ENCODE measurements at places on chromosomes 5 and 9. TPM values are rescaled to one million over a fixed set of nuclear protein-coding genes. Genes with fewer than 3 reads are reported as not detected.

CCDC180 gene
- total RNA-seq: 5.4 TPM

ATP10B gene
- total RNA-seq: not detected

KCNIP1 gene
- 0.43 TPM for total RNA-seq

DNA sequence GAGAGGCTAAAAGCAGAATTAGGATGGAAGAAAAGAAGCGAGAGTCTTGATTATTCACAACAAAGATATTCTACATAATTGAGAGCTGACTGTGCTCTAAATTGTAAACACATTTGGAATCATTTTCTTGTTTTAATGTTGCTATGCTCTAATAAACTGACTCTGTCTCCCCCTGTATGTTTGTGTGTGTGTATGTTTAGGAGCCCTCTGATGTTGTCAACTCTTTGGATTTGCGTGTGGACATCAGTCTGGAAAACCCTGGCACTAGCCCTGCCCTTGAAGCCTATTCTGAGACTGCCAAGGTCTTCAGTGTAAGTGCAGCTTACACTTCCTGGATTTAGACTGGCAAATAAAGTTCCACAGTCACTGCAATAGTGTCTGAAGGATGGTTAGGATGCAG lies 37.8 kb downstream of the MOCS2 start:
- no peak for DNase-seq

DNA sequence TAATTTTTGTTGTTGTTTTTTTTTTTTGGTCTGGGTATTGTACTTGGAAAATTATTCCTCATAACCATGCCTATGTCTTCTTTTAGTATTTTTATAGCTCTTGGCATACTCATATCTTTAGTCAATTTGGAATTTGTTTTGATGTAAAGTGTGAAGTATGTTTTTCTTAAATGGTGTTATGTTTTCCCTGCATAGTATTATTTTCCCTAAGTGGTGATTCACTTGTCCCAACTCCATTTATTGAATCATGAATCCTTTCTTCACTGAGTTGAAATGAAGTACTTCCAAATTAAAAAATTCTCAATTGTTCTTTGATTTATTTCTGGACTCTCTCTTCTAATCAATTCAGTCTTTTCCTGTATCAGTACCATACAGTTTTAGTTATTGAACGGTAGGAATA lies 46.5 kb downstream of the POLK start:
- no peak for DNase-seq

DNA sequence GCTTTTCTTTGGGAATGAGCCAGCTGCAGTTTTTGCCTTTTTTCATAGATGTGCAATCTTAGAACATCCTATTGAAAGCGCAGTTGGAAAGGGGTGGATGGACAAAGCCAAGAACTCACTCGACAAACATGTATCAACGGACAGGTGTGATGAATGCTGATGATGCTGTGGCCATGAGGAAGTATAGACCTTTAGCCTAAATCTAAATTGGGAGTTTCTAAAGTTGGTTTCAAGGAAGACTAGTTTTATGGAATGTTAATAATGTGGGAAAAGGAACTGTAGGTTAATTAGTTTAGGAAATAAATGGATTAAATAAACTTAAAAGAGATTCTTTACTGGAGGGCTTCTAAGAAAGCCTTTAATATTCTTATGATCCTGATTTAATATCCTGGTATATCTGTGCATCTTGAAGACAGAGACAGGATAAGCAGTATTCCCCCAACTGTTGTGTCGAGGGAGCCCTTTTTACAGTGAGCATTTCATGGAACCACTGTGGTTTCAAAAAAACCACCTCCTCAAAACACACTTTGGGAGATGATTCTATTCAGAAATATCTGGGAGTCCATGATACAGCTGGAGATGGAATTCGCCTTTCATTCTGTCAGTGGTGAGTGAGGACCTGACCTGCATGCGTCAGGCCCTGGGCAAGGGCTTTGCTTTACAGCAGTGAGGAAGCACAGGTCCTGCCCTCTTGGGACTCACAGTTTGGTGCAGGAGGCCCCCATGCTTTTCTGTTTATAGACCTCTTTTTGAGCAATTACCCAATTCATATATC lies 82.6 kb downstream of the AOPEP start:
- DNase-seq: no peak

- DNase-seq: no peak
Observed at GRCh38 chr5:178287091-178287790, 54.6 kb upstream of the PHYKPL start.

SLC1A3 gene
- 0.37 TPM for total RNA-seq

C5orf46 gene
- total RNA-seq: not detected

DNA sequence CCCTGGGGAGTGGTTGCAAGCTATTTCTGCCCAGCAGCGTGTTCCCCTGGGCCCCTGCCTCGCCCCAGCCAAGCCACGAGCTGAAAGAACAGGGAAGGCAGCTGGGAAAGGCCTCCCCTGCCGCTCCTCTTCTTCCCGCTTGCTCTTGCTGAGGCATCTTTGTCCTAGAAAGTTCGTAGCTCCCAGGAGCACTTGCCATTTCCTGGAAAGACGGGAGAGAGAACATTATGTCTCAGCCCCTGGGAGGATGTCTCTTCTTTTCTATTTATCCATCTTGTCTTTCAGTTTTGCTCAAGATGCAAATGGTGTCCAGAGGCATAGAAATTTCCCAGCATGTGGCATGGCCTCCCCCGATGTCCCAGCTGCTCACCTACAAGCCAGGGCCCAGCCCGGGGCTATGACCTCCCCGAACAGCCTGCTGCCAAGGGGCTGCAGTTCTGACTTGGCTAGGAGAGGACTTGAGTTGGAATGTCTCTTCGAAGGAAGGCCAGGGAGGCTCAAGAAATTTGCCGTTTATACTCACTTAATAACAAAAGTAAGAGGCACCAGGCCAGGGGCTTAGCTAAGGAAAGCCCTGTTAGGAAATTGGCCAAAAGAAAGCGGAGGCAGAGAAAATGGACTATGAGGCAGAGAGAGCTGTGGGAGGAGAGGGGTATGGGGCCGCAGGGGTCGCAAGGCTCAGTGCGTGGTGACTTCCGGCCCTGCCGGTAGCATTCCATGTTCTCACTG lies 87.3 kb downstream of the LIFR start:
- DNase-seq: peak; percentile 69

DNA sequence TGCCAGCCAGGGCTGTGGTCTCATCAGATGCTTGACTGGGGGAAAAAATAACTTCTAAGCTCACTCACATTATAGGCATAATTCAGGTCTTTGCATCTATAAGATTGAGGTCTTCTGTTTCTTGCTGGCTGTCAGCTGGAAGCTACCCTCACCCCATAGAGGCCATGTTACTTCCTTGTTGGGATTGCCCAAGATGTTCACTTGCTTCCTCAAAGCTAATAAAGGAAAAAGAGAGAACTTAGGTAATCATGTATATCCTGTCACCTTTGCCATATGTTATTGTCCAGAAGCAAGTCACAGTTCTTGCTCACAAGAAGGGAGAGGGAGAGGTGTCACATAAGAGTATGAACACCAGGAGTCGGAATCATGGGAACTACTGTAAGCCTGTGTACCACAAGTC lies 38.7 kb upstream of the ANKRD34B start:
- DNase-seq: no peak

DNA sequence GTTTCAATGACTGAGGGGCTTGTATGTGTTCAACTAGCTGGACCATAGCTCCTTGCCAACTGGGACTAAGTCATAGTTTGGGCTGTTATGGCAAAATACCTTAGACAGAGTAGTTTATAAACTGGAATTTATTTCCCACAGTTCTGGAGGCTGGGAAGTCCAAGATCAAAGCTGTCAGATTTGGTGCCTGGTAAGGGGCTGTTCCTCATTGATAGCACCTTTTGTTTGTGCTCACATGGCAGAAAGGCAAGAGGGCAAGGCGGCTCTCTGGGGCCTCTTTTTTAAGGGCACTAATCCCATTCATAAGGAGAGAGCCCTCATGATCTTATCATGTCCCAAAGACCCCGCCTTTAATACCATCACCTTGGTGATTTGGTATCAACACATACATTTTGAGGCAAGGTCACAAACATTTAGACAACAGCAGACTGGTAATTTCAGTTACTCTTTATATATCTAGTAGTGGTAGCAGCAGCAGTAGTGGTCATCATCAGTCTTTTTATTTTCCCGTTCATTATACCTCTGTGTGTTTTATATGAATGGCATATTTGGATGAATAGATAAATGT lies 477.0 kb downstream of the CCDC171 start:
- no peak for DNase-seq

PCSK5 gene
- not detected for total RNA-seq

DNA sequence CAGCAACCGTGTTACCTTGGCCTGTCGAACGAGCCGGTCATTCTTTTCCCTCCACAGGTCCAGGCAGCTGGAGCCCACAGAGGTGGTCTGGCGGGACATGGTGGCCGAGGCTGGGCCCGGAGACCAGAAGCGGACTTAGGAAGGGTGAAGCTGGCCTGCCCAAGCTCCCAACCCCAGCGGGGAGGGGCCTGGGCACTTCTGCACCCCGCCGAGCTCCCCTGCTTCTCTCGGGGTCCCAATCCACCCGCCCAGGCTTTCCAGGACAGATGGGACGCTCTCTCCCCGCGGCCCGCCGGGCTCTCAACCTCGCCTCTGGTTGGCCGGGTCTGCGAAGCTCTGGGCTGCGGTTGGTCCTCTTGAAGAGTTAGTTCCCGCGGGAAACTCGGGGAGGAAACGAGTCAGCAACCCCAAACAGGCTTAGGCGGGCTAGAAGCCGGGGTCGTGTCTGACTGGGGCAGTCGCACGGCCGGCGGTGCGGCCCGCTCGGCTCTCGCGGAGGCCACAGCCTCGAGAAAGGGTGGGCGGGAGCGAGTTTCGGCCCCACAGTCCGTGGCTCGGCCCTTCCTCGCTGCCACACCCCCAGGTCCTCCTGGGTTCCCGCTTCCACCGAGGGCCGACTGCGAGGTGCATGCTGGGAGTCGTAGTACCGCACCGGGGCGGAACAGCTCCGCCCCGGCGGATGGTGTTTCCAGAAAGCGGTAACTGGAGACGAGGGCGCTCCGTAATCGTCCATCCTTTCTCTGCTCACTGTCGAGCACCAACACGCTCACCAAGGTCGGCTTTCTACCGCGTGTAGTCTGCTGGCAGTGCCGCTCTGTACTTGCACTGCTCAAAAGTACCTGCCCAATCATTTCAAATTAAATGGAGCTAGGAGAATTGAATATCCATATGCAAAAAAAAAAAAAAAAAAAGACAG lies at the start of gene FANCG:
Gene FANCG, minus strand, starts transcription at position 517 of the 916 bp plus-strand sequence. Its CDS starts 418 bp downstream, at position 99.
- peak; percentile 88 for DNase-seq

DNA sequence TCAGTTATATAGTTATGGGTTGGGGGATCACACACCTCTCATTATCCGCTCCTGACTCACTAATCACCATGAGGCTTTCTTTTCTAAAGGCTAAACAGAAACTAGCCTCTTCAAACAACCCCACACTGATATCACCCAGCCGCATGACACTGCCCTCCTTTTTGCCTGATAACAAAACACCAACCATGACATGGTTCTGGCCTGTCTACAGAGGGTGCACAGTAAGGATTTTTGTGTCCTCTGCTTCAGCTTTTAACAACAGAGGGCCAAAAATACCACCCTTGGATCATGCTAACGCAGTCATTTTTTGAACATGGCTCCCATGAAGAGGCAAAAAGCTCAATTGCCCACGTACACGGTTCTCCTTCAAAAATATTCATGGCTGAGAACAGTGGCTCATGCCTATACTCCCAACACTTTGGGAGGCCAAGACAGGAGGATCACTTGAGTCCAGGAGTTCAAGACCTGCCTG lies 4.0 kb downstream of the CMBL start:
- no peak for DNase-seq

GRM6 gene
- not detected for total RNA-seq

DNA sequence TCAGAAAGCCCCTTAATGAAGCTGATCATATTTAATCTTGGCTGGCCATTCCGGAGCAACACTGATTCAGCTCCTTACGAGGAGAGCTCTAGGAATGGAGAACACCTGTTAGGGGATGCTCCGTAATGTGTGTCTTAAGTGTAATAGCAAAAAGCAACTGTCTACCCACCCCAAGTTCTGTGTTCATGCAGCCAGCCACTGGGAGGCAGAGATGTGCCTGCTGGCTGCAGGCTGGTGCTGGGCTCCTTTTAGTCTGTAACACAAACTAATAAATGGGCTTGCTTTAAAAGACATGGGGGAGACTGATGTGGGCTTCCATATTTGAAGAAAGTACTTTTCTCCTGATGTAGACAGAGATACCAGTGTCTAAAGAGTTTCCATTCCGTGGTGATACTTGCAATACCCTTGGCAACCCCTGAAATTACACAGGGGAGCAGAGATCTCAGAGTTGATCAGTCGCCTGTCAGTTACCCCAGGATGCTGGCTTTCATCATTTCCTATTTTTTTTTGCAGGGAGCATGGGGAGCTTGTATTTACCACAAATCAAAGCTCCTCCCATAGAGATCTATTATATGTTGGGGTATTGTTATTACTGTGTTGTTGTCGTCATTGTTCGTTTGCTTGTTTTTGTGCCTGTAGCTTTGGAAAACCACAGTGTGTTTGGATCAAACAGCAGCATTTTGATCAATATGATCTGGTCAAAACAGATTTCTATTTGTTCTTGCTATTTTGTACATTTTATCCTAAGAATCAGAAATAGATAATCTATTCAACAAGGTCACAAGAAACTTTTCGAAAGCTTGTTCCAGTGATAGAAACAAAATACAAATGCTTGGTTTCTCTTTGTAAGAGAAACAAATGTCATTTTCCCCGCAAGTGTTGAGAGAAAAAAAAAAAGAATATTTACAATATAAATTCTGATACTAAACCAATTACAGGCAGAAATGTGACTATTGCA lies 65.8 kb downstream of the MTX3 start:
- no peak for DNase-seq

DNA sequence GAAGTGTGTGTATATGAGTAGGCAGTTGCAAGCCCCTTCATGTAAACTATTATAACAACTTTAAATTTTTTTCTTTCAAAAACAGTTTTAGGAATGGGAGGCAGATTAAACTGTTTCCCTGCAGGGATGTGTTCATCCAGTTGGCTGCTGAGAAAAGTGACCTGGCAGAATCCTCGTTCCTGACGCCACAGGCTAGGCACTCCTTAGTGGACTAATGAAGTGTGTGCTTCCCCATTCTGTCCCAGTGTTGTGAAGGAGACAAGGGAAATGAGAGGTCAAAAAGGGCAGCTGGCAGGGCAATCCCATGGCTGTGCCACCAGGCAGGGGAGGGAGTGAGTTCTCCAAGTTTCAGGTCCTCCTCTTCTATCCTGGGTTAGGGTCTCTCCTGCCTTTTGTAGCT lies 59.8 kb downstream of the FOXD1 start:
- DNase-seq: no peak

GRCh38 chr5:134592141-134592746 lies 40.4 kb downstream of the SAR1B start:
- DNase-seq: no peak

- DNase-seq: no peak
Observed at GRCh38 chr5:79464695-79465332, 49.1 kb downstream of the HOMER1 start.

GRCh38 chr5:149313151-149313841 lies 32.0 kb upstream of the GRPEL2 start:
- DNase-seq: no peak

- no peak for DNase-seq
Observed at GRCh38 chr5:87340716-87341115, 72.0 kb downstream of the CCNH start.

FGF1 gene
- 0.57 TPM for total RNA-seq

DNA sequence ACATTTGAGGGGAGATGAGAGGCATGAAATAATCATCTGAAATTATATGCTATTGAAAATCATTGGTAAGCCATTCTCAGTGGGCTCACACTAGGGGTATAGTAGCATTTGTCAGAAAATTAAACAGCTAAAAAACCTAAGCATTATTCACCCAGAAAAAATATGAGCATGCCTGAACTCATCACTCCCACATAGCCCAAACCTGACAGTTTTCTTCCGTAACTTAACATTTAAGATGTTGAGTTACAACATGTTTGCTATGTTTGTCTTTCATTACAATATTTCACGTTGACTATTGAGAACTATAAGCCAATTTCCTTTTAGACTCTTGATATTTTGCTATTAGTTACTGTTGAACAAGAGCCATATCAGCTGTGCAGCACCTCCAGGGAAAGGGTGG lies 23.5 kb upstream of the GHR start:
- no peak for DNase-seq
